ENCODE measurements at places on chromosomes 3 and 15. TPM values are rescaled to one million over a fixed set of nuclear protein-coding genes. Genes with fewer than 3 reads are reported as not detected.
A peak's percentile ranks its signal among the peaks of the same experiment; 100 is the strongest.

DNA sequence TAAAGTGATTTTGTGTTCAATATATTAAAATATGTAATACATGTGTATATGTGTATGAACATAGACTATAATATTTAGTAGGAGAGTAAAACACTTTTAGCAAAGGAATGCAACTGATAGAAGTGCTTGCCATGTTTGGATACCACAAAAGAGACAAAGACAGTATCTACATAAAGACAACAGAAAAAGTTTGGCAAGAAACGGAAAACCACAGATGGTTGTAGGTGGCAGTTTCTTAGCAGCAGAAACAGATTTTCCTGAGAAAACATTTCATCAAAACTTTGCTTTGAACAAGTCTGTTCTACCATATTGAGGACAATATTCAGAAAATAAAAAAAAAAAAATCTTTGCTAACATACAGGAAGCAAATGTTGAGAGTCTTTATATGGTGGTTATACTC is 1560.4 kb upstream of the GBE1 start:
- no peaks in the 10 kb centered on the region for H3K4me1 ChIP-seq
- no peaks in the 10 kb centered on the region for H3K27me3 ChIP-seq
- no peak for DNase-seq
- H3K4me3 ChIP-seq, result no peak overlapping the region
- H3K27ac ChIP-seq, result no peak overlapping the region

DNA sequence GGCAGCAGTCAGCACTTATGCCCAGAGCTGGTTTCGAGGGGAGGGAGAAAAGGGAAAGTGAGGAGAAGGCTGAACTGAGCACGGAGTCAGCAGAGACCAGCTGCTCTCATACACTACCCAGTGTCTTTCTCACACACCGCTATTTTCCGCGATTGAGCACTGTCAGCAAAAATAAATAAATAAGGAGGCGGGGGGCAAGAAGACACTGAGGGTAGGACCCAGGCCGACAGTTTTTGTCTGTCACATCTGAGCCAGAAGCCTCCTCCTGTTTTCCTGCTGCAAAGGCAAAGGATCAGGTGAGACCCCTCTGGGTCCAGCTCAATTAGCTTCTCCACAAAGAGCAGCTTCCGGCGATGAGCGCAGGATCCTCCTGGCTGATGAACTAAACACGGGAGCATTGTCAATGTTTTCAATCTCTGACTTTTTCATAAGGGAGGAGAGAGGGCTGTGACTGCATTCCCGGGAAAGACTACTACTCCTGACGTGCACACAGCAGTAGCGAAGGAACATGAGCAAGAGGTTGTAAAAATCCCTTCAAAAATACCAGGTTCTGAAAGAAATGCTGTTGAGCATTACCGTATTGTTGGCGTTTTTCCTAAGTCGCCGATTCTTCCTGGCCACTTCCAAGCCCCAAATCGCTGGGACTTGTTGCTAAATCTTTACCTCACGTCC is 1.3 kb downstream of the FRMD5 start:
- no peaks in the 10 kb centered on the region for H3K36me3 ChIP-seq
- peak; percentile 75 for DNase-seq
- peaks cover 28% of the 10 kb centered on the region for H3K27me3 ChIP-seq
- H3K27ac ChIP-seq, result no peak overlapping the region
- peak overlapping the region; percentile 75 for H3K4me3 ChIP-seq

DNA sequence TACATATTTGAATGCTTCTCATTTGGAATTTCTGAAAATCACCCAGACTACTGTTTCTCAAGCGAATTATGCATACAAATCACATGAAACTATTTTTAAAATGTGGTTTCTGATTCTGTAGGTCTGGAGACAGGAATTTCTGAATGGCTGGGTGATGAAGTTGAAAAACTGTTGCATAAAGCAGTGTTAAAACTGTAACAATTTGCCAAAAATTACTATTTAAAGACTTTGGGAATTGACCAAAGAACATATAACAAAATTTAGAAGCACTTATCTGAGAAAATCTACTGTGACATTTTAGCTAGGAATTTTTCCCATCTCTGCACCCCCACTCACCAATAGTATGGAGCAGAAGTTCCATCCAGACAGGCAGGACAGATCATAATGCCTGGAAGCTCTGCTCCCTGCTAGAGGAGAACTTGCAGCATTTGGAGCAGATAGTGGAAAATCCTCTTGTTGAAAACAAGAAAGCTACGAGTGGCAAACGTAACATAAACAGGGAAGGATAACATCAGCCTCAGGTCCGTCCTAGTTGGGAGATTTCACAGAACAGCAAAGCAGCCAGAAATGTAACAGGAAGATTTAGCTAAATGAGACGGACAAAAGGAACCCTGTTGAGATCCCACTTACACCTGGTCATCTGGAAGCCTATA is 132.3 kb upstream of the MCTP2 start:
- no peak overlapping the region for H3K4me3 ChIP-seq
- H3K27me3 ChIP-seq, result no peaks in the 10 kb centered on the region
- no peak for DNase-seq
- H3K4me1 ChIP-seq, result no peaks in the 10 kb centered on the region
- no peak overlapping the region for H3K27ac ChIP-seq
- no peaks in the 10 kb centered on the region for H3K36me3 ChIP-seq

DNA sequence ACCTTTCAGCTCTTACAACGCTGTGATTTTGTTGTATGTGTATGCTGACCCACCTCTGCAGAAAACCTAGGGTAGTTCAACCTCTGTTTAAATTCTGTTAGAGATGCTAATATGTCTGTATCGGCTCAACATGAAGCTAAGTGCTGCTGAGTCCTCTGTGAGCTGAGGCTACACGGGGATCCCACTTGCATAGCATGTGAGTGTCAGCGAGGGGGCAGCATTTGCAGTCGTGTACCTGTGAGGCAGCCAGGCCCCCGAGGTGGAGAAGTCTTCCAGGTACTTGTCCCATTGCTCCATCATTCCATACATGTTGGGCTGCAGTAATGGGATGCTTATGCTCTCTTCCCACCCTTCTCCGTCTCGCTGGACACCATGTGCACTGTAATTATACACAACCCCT is 3.7 kb downstream of the MKRN2OS start:
- no peak overlapping the region for H3K4me3 ChIP-seq
- DNase-seq, result peak; percentile 84
- no peaks in the 10 kb centered on the region for H3K36me3 ChIP-seq

GRCh38 chr15:74396445-74397238 is 29.2 kb upstream of the CYP11A1 start:
- H3K4me3 ChIP-seq, result no peak overlapping the region
- H3K4me1 ChIP-seq, result peaks cover 5% of the 10 kb centered on the region
- H3K36me3 ChIP-seq, result no peaks in the 10 kb centered on the region
- peak; percentile 71 for DNase-seq
- no peaks in the 10 kb centered on the region for H3K27me3 ChIP-seq

GRCh38 chr15:64162478-64162868 is 349 bp downstream of the PPIB start:
- peak overlapping the region; percentile 82 for H3K27ac ChIP-seq
- H3K4me1 ChIP-seq, result peaks cover 13% of the 10 kb centered on the region
- H3K36me3 ChIP-seq, result peaks cover 30% of the 10 kb centered on the region
- DNase-seq, result no peak
- H3K27me3 ChIP-seq, result no peaks in the 10 kb centered on the region

Gene SKOR1
- 0.37 TPM for total RNA-seq

DNA sequence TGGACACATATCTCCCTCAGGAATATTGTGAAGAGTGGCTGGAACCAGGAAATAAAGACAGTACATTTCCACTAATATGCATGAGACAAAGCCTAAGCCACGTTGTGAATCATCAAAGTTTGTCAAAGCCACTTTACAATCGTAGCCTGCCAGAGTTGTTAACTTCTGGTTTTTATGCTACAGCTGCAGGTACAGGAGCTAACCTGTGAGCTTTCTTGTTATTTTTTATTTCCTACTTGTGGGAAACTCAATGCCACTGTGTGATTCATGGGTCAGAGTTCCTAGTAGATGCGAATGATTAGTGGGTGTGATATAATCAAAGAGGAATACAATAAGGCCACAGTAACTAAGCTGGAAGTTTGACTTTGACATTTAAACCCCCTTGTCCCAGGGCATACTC is 44.4 kb upstream of the TEX9 start:
- H3K4me1 ChIP-seq, result no peaks in the 10 kb centered on the region
- no peak for DNase-seq
- H3K4me3 ChIP-seq, result no peak overlapping the region

DNA sequence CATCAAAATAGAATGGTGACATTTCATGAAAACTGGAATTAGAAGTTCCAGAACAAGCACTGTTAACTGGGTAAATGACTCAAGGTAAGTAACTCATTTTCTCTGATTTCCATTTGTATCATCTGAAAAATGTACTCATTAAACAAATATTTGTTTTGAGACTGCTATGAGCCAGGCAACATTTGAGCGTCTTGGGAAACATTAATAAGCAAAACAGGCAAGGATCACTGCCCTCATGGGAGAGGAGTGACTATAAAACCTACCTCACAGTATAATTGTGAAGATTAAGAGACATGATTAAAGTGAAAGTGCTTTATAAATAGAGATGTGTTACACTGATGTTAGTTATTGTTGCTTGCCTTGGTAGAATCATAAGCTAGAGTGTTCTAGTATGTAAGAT is 711.8 kb upstream of the UBE2E2 start:
- no peak overlapping the region for H3K4me3 ChIP-seq
- no peaks in the 10 kb centered on the region for H3K4me1 ChIP-seq
- H3K36me3 ChIP-seq, result no peaks in the 10 kb centered on the region

- no peak for DNase-seq
- no peaks in the 10 kb centered on the region for H3K36me3 ChIP-seq
- no peak overlapping the region for H3K27ac ChIP-seq
- no peaks in the 10 kb centered on the region for H3K4me1 ChIP-seq
These were observed 444.9 kb upstream of the TBL1XR1 start for GRCh38 chr3:177642042-177642803.

Gene DNAH12
- 0.68 TPM for total RNA-seq

Data from endodermal cell (in vitro differentiated cells).